ENCODE measurements at places on chromosomes 7 and 10. TPM values are rescaled to one million over a fixed set of nuclear protein-coding genes. Genes with fewer than 3 reads are reported as not detected.

The WDR91 gene
- polyA plus RNA-seq = 11.1 TPM

The CALN1 gene
- 1.5 TPM for polyA plus RNA-seq

The C10orf105 gene
- polyA plus RNA-seq = 0.36 TPM

The CFAP46 gene
- 0.43 TPM for polyA plus RNA-seq

The RNF32 gene
- polyA plus RNA-seq = 1.9 TPM

The FAM131B gene
- polyA plus RNA-seq = 2.2 TPM

The CROT gene
- 14.4 TPM for polyA plus RNA-seq

The DRGX gene
- not detected for polyA plus RNA-seq

The TTYH3 gene
- 110 TPM for polyA plus RNA-seq

The SLC18A2 gene
- polyA plus RNA-seq = 0.31 TPM

DNA sequence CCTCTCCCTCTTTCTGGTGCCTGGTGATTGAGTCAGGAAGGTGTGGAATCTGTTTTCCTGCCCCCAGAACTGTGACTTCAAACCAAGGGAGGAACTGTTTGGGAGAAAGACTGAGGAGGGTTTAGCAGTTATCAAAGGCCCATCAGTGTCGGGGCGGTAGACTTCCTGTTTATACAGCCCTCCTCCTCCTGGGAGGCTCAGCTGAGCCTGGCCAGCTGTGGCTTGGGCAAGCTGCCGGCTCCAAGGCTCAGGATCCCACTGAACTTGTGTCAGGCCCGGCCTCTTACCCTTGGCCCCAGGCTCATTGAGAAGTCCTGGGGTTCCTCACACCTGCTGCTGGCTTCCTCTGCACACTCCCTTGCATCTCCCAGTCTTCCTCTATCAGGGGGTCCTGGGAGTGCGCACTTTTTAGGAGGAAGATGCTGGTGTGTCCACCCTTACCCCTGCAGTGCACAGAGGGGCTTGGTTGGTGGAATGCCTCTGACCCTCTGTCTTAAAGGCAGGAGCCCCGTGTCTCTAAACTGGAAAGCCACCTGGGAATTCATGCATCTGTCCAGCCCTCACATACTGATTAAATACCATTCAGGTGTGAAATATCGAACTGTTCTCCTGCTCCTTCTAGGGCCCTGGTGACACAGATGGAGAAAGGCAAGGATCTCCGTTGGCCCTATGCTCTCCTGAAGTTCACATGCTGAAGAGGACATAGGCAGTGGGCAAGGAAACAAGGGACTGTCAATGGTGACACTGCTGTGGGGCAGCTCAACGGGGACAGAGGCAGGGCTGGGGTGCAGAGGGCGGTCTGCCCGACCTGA lies 32.4 kb downstream of the CXCL12 start:
- DNase-seq = peak; percentile 64

DNA sequence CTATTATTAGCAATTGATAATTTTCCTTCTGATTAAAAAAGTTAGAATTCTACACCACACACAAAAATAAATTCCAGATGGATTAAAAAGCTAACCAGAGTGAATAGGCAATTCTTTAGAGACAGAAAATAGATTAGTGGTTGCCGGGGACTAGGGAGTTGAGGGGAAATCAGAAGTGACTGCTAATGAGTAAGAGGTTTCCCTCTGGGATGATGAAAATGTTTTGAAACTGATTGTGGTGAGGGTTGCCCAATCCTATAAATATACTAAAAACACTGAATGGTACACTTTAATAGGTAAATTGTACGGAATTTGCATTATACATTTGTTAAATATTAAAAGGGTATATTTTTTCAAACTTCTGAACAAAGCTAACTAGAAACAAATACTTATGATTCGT lies 214.9 kb downstream of the GPAM start:
- peak; percentile 6 for DNase-seq

DNA sequence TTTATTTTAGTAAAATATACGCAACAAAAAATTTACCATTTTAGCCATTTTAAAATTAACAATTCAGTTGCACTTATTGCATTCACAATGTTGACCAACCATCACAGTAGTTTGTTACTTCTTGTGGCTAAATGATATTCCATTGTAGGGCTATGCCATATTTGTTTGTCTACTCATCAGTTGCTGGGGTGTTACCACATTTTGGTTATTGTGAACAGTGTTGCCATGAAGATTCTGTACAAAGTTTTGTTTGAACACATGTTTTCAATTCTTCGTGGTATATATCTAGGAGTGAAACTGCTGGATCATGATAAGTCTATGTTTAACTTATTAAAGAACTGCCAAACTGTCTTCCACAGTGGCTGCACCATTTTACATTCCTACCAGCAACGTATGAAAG lies 46.3 kb upstream of the ZNF365 start:
- DNase-seq = no peak

DNA sequence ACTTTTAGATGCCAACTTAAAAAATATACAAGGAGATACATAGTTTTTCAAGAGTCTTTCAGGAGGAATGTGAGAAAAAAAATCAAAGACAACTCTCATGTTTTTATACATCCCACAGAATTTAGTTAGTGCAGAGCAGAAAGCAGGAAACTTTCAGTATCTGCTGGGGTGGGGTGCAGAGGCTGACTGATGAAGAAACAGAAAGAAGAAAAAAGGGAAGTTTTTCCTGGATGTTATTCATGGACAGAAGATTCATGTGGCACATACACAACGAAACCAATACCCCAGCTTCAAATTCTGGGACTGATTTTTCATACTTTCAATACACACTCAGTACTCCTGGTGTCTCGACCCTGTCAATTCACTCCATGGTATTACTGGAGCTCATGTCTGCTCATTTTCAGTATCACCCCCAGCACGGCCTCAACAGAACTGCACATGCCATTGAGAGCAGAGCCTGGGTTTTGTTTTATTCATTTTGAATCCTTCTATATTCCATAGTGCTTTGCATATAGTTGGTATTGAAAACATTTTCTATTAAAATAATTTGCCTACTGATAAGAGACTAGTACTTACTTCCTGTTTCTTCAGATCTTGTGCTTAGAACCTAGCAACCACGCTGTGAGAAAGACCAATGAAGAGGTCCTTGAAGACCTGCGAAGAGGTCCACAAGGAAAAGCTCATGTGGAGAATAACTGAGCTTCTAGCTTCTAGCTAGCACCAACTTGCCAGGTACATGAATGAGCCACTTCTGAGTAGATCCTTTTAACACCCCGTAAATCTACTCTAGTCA lies 49.0 kb downstream of the NDUFB2 start:
- no peak for DNase-seq

DNA sequence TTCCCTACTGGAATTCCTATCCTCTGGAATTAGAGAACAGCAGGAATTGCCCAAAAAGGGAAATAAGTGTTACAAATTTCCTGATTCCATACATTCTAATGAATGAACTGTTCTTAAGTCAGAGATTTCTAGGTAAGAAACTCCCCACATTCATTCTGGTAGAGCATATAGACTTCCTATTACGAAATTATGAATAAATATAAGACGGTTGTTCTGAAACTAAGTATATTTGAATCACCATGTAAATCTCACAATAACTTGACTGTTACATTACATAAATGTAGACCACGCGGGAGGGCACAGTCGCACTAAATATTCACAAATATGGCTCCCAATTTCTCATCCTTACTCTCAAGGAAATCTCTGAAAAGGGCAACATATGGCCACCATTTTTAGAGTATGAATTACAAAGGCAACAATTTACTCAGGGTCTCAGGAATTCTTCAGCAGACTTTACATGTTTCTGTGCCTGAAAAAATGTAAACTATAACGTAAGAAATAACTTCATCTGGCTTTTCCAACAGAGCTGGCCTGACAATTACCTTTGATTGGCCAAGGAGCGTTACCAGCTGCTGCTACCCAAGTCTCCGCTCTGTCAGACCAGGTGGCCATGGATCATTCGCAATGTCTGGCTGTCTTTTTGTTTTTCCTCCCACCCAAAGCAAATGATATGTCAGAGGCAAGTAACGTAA lies 115.8 kb downstream of the MPP7 start:
- no peak for DNase-seq

DNA sequence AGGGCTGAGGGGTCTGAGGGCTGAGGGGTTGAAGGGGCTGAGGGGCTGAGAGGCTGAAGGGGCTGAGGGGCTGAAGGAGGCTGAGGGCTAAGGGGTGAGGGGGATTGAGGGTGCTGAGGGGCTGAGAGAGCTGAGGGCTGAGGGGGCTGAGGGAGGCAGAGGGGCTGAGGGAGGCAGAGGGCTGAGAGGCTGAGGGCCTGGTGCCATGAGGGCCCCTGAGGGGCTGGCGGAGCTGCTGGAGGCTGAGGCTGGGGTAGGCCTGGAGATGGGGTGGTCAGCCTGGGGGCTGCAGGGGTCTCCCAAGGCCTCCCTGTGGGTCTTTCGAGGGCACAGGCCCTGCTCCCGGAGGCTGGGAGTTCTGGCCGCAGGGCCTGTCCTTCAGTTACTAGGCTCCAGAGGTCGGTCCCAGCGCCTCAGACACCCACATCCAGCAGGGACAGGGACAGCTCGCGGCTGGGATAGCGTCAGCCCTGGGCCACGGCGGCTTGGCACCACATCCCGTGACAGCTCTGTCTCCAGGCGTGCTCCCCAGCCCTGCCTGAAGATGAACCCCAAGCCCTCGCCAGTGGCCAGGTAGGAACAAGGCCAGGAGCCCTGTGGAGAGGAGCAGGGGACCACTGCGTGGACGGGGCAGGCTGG lies 16.9 kb downstream of the MYO1G start:
- DNase-seq = no peak

DNA sequence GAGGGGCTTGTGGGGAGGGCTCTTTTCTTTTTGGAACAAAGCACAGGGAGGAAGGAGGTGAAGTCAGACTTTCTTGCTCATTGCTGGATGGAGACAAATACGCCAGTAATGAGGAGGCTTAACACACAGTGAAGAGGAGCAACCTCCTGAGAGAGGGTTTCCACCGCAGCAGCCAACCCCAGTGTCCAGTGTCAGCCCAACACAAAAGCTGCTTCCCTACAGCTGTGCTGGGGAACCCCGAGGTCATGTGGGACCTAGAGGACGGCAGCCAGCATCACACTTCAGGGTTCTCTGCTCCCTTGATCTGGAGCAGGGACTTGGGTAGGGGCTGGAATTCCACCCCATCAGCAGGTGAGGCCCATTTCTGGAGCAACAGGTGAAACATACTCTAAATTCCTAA lies 7.7 kb downstream of the BLNK start:
- no peak for DNase-seq

GRCh38 chr7:106424476-106425016 lies 139.8 kb upstream of the NAMPT start:
- no peak for DNase-seq

- peak; percentile 44 for DNase-seq
These were observed 352.0 kb downstream of the PCLO start for GRCh38 chr7:82810558-82811259.

GRCh38 chr10:74923556-74923955 lies 97.2 kb downstream of the KAT6B start:
- DNase-seq = no peak

GRCh38 chr7:31059551-31059950 lies 7.4 kb downstream of the ADCYAP1R1 start:
- no peak for DNase-seq

- no peak for DNase-seq
These were observed 26.8 kb upstream of the GRID1 start for GRCh38 chr10:86393362-86393761.
